Tibial nerve (tissue), 4 donors: ENCODE measurements at places on chromosomes 6 and 20. TPM values are rescaled to one million over a fixed set of nuclear protein-coding genes. Genes with fewer than 3 reads are reported as not detected.

The BTNL2 gene
- total RNA-seq: not detected

DNA sequence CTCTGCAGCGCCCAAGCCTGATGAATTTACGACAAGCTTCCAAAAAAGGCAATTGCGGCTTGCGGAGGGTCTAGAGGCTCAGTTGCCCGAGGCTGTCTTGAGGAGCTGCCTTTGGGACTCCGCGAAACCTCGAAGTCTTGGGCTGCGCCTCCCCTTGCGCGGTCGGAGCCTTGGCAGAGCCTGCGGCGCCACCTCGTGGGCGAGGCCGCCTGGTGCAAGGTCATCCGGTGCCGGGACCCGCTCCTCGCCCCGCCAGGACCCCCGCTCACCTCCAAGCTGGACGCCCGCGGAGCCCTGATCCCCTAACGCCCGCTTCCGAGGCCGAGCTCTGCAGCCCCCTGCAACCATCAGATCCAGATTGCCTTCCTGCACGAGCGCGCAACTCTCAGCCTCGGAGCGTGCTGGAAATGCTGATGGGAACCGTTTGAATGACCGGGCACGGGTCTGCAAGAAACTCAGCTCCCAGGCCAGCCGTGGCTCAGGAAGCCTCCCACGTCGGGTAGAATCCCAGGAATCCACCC, 14.9 kb upstream of the FAM210B start:
- no peaks in the 10 kb centered on the region for H3K36me3 ChIP-seq
- H3K4me1 ChIP-seq: peaks cover 6% of the 10 kb centered on the region
- H3K4me3 ChIP-seq: peak overlapping the region; percentile 28

- no peak overlapping the region for H3K27ac ChIP-seq
- H3K4me3 ChIP-seq: no peak overlapping the region
- no peaks in the 10 kb centered on the region for H3K36me3 ChIP-seq
These were observed 39.0 kb upstream of the CD93 start for GRCh38 chr20:23125159-23125558.

DNA sequence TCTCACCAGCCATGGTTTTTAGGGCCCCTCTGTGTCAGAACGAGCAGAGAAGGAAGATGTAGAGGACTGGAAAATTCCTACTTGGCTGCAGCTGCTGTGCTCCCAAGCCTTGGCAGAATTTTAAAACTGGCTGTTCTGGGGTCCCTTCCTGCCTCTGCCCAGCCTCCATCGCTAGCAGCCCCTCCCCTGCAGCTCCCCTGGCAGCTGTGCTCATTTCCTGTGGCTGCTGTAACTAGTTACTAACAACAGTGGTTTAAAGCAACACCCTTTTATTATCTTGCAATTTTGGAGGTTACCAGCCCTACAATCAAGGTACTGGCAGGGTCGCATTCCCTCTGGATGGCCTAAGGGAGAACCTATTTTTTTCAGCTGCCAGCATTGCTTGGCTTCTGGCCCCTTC, 3.7 kb upstream of the CST11 start:
- no peaks in the 10 kb centered on the region for H3K27me3 ChIP-seq
- H3K4me1 ChIP-seq: no peaks in the 10 kb centered on the region
- H3K36me3 ChIP-seq: no peaks in the 10 kb centered on the region
- H3K27ac ChIP-seq: no peak overlapping the region
- H3K4me3 ChIP-seq: no peak overlapping the region
- no peak for DNase-seq

The COL9A3 gene
- 63.4 TPM for total RNA-seq

DNA sequence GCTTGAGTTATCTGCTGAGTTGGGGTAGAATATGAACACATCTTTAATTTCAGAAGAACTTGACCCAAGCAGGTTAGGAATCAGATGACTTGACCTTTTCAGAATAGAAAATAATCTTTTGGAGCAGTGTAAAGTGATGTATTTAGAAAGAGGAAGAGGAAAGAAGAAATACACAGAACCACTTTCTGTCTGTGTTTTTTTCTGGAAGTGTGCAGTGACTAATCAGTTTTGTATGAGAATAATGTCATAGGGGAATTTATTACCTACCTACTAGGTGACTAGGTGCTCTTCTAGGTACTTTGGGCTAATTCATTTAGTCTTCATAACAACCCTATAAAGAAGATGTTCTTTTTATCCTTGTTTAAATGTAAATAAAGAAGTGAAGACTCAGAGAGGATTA, 3.0 kb downstream of the PPP1R14C start:
- H3K27ac ChIP-seq: no peak overlapping the region
- no peaks in the 10 kb centered on the region for H3K36me3 ChIP-seq
- peaks cover 17% of the 10 kb centered on the region for H3K4me1 ChIP-seq
- DNase-seq: no peak
- no peaks in the 10 kb centered on the region for H3K27me3 ChIP-seq
- no peak overlapping the region for H3K4me3 ChIP-seq

The MTFR2 gene
- total RNA-seq: 4.7 TPM
